Adrenal gland (tissue), 19 donors: ENCODE measurements at places on chromosomes 7 and 10. TPM values are rescaled to one million over a fixed set of nuclear protein-coding genes. Genes with fewer than 3 reads are reported as not detected.

DNA sequence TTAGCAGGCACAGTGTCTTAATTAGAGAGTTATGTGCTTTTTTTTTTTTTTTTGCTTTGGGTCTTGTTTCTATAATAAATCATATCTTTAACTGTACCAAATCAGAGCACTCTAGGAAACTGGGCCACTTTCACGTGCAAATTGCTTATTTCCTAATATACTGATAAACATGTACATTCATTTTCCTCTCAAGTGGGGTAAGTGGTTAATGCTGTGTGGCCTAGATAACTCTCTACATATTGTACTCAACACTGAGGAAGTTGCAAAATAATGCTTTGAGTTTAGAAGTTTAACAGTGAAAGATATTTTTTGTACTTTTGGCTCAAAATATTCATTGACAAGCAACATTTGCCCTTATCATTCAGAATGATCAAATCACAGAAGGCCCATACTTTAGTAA lies 115.9 kb upstream of the IFRD1 start:
- H3K27ac ChIP-seq, result no peak overlapping the region
- no peak for DNase-seq
- no peak overlapping the region for H3K4me3 ChIP-seq
- H3K27me3 ChIP-seq, result no peaks in the 10 kb centered on the region
- no peaks in the 10 kb centered on the region for H3K4me1 ChIP-seq

- no peak overlapping the region for H3K27ac ChIP-seq
Measured at GRCh38 chr7:139618482-139619366, 95.2 kb downstream of the CLEC2L start.

DNA sequence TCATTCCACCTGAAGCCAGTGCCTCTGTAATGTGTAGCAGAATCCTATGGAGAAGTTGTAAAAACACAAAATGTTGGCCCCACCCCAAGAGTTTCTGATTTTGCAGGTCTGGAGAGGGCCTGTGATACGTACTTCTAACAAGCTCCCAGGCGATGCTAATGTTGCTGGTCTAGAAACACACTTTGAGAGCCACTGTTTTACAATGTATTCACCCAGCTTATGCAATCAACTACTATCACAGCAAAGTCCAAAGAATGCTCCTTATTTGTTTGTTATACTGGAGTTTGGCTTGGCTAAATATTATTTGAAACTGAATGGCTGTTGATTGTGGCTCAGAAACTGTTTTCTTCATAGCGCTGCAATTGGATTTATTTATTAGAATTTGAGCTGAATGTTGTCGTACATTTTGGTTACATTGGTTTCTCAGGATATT lies 44.3 kb downstream of the DNAJB9 start:
- no peaks in the 10 kb centered on the region for H3K4me1 ChIP-seq
- DNase-seq, result no peak
- H3K4me3 ChIP-seq, result no peak overlapping the region
- H3K27ac ChIP-seq, result no peak overlapping the region
- H3K36me3 ChIP-seq, result peaks cover 3% of the 10 kb centered on the region
- H3K27me3 ChIP-seq, result no peaks in the 10 kb centered on the region

DNA sequence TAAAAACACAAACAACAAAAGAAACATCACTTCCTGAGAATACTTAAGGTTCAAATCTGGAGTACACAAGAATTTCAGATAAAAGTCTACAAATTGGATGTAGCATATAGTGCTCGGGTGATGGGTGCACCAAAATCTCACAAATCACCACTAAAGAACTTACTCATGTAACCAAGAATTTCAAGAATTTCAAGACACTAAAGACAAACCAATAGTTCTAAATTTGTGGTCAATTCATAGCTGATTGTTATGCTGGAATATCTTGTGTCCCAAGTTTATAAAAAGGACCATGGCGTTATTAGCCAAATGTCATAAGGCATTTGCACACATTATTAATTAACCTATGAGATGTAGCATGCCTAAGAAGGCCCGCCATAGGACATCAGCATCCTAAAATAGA lies 1204.1 kb upstream of the AUTS2 start:
- no peaks in the 10 kb centered on the region for H3K27me3 ChIP-seq
- H3K4me3 ChIP-seq, result no peak overlapping the region
- no peaks in the 10 kb centered on the region for H3K4me1 ChIP-seq
- DNase-seq, result no peak
- H3K36me3 ChIP-seq, result no peaks in the 10 kb centered on the region
- no peak overlapping the region for H3K27ac ChIP-seq

- no peak overlapping the region for H3K4me3 ChIP-seq
- peaks cover 13% of the 10 kb centered on the region for H3K27me3 ChIP-seq
- no peaks in the 10 kb centered on the region for H3K36me3 ChIP-seq
Measured at GRCh38 chr10:3201796-3202195, 29.2 kb upstream of the PITRM1 start.

- H3K27ac ChIP-seq, result no peak overlapping the region
- no peak overlapping the region for H3K4me3 ChIP-seq
- H3K4me1 ChIP-seq, result peaks cover 17% of the 10 kb centered on the region
- H3K27me3 ChIP-seq, result no peaks in the 10 kb centered on the region
- H3K36me3 ChIP-seq, result no peaks in the 10 kb centered on the region
- DNase-seq, result peak; percentile 79
Measured at GRCh38 chr7:18541181-18541870, 45.8 kb downstream of the HDAC9 start.

DNA sequence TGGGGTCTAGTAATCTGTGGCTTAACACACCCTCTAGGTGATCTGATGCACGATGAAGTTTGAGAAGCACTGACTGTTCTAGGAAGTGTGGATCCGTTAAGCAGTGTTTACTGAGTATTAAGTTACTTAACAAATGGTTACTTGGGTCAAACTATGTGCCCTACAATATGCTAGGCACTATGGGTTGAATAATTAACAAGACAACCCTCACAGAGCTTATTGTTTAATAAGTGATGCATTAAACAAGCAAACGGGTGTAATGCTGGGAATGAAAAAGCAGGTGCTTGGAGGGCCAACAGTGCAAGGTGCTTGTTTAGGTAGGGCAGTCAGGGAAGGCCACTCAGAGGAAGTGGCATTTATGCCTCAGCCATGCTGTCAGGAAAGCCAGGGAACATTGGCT lies 378.0 kb upstream of the PODXL start:
- H3K4me1 ChIP-seq, result no peaks in the 10 kb centered on the region
- H3K27ac ChIP-seq, result no peak overlapping the region
- no peak for DNase-seq

HMX2 gene
- total RNA-seq, result not detected

BHLHA15 gene
- not detected for total RNA-seq

SFTPA1 gene
- total RNA-seq, result 0.81 TPM

IGFBP3 gene
- 15.0 TPM for total RNA-seq
